Natural killer cell treated with Interleukin-12 subunit alpha and Interleukin-12 subunit beta and Interleukin-15 and Interleukin-18, amount 100 ng/mL, for 72 hours (primary cell): ENCODE measurements at places on chromosomes 12 and 14.

- no peak for DNase-seq
Observed at GRCh38 chr14:23694949-23695663, 58.9 kb downstream of the DHRS2 start.

- peak; percentile 69 for DNase-seq
Observed at GRCh38 chr14:68663385-68664076, 129.3 kb downstream of the ZFP36L1 start.

DNA sequence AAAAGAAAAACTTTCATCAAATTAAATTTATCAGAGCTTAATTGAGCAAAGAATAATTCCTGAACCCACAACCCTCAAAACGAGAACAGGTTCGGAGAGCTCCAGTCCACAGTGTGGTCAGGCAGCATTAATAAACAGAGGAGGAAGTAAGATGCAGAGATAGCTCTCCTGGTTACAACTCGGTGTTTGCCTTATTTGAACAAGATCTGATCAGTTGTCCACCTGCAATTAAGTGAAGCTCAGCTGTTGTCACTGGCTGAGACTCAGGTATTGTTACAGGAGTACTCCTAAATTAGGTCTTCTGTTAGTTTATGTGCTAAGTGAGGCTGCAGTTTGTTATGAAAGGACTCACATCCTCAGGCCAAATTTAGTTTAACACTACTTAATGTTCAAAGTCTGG, 451.4 kb upstream of the PDE3A start:
- DNase-seq = no peak

DNA sequence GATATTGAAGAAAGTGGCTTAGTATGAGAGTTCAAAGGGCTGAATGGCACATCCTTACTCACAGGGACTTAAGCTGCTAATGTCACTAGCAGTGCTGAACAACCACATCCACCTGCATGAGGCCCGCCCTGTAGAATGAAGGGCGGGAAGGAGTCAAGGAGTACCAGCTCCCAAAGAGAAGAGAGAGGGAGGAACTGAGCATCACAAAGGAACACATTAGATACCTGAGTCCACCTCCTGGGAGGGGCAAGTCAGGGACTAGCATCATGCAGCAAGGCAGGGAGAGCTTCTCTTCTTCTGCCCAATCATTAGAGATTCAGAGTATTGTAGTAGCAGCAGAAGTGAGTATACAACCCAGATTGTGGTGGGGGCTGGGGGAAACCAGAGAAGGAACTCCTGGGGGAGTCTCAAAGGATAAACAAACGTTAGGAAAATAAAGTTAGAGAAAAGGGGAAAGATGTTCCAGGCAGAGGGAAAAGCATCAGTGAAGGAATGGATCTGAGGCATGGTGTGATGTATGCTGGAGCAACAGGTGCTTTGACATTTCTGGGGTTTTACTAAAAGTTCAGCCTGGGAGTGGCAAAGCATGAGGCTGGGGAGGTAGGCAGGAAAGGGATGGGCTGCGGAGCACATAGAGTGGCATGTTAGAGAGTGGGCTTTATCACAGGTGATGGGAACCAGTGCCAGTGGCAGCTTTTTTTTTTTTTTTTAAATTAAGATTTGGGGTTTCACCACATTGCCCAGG, 21.0 kb upstream of the GRIP1 start:
- no peak for DNase-seq

DNA sequence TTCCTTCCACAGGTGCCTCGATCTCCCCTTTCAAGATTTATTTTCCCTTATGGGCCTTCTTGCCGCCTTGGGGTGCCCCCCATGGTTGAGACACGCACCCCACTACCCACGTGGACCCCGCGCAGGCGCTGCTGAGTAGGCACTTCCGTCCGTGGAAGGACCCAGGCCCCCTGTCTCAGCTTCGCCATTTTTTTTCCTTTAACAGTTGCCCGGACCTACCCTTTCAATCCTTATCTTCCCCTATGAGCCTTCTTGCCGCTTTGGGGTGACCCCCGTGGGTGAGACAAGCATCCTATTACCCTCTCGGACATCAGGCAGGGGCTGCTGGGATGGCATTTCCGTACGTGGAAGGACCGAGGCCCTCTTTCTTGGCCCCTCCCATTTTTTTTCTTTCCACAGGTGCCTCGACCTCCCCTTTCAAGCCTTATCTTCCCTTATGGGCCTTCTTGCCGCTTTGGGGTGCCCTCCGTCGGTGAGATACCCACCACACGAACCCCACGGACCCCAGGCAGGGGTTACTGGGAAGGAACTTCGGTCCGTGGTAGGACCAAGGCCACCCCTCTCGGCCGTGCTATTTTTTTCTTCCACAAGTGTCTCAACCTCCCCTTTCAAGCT, 268.2 kb downstream of the ALG10 start:
- peak; percentile 54 for DNase-seq

DNA sequence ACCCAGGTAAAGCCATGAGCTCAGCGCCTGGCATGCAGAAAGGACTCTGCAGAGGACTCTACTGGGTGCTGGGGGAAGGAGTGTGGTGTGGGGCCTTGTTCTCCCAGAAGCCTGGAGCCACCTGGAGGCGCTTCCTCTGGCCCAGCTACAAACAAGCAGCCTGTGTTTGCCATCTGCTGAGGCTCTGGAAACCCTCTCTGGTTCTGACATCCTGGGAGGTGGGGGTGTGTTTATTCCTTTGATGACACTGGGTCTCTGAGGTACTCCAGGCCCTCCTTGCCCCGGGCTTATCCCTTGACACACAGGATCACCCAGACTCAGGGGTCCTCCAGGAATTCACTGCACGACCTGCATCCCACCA, 44.9 kb downstream of the RNF34 start:
- DNase-seq = no peak

DNA sequence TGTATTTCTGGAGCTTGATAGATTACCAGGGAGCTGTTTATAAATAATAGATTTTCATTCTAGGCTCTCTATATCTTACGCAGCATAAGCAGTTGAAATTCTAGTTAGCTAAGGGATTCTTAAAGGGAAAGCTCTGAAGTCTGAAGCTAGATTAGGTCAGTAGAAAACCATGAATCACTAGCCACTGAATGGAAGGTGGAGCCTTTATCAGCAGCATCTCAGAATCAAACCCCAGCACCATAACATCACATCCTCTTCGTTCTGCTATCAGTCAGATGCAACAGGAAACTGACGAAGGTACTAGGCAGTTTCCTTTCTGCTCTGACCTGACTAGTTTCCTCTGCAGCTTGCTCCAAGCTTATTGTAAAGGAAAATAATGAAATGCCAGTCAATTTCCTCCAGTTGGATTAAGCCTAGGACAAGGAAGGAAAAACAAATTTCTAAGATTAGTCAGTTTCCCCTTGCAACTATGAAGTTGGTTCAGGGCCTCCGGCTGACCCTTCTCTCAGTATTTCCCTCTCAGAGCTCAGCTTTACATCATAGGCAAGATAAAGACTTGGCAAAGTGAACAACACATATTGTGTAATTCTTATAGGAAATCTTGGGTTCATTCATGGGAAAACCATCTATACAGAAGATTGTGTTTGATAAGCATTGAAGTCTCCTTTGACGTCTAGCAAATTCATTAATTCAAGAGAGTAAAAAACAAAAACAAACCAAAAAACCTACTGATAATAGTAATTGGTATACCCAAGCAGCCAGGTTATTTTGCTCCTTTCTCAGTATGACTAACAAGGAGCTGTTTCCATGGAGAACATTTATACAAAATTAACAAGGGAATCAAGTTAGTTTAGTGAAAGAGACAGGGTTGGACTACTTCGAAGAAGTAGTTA, 43.4 kb upstream of the CFAP54 start:
- peak; percentile 78 for DNase-seq

- DNase-seq = no peak
Observed at GRCh38 chr14:61876362-61877034, 114.3 kb downstream of the SNAPC1 start.

GRCh38 chr12:104569346-104570173, 112.8 kb downstream of the CHST11 start:
- peak; percentile 93 for DNase-seq

GRCh38 chr12:15886372-15887042, 4.3 kb downstream of the STRAP start:
- DNase-seq = no peak

DNA sequence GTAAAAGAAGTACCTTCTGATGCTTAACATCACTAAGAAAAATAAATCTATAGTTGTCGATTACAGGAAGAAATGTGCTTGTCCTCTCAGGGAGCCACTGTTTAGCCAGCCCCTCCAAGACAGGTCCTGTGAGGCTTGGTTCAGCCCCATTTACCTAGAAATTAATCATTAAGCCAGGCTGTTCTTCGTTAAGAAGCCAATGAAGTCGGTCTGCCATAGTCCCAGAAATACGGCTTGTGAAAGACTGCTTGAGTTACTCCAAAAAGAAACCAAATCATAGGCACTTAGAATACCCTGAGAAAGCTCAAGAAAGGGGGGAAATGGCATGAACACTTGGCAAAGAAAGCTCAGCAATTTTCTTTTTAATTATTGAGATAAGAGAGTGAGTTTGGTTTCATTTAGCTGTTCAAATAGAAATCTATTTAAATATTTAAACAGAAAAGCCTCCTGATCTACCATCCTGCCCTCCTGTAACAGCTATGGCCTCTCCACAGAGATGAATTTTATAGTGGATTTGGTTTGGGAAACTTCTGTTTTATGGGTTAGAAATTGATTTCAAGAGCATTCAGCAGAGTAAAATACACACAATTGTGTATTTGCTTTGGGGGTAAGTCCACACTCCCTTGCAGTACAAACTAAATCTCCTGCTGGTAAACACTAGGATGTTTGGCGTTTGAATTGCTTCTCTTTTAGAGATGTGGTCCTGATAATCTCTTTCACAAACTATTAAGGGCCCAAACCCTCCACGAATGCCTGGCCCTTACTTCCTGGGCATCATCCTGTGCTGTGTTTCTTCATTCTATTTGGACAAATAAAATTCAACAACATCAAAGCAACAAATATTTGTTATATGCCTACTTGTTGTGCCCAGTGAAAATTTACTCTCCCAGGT, 234.4 kb downstream of the SEC23A start:
- DNase-seq = no peak

DNA sequence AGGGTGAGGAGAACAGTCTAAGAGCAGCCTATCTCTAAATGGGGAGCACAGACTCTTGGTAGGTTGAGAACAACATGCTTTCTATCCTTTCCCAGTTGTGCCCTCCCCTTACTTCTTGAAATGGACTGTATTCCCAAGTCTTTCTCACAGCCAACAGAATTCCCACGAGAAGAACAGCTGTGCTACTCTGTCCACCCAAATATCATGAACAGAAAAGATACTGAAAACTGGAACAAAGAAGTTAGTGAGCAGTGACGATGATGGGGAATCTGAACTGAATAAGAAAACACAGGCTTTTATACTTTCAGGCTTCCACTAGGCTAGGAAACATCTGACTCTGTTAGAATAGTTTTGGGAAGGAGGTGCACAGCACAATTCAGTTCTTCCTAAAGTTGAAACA, 3.4 kb downstream of the NACA start:
- DNase-seq = no peak

DNA sequence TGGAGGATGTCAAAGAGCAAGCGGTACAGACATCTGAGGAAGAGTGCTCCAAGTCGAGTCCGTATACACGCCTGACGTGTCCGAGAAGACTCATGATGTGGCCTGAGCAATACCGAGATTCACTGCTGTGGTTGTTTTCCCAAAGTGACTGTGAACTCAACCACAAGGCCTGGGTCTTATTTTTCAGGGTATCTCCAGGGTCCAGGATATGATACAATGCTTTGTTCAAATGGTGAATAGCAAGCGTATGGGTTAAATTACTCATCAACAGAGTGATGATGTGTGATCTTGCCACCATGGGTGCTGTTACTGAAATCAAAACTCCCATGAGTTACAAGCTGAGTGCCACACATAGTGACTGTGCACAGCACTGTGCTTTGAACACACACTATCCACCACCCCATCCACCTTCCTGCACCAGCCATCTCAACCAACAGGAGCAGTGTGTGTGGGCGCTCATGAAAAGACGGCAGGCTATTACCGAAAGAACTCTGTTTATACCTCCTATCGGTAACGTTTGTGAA, 109.6 kb downstream of the BCAT1 start:
- peak; percentile 84 for DNase-seq

GRCh38 chr12:93653712-93654111, 23.5 kb upstream of the CRADD start:
- DNase-seq = no peak

DNA sequence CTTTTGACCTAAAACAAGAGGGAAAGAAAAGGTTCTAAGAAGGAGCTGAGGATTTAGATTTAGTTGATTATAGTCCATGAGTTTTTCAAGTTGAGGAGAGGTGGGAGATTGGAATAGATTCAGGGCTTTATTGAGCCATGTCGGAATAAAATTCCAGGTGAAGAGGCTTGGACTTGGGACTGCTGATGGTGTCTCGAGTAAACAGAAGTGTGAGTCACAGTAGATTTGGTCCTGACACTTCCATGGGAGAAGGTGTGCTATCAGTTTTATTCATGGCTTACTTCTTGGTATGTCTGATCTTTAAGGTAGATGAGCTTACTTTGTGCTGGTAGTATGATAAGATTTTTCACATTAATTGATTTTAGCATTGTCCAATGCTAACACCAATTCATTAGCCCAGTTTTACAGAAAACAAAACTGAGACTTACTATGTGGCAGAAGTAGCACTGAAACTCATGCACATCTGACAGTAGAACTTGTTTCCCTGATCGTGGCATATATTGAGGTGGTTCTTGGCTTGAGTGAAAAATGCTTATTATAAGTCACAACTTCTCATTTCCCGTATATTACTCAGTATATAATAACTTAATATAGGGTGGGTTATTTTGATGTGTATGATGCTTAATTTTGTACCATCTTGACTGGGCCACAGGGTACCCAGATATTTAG, 172.4 kb upstream of the IGF1 start:
- no peak for DNase-seq

DNA sequence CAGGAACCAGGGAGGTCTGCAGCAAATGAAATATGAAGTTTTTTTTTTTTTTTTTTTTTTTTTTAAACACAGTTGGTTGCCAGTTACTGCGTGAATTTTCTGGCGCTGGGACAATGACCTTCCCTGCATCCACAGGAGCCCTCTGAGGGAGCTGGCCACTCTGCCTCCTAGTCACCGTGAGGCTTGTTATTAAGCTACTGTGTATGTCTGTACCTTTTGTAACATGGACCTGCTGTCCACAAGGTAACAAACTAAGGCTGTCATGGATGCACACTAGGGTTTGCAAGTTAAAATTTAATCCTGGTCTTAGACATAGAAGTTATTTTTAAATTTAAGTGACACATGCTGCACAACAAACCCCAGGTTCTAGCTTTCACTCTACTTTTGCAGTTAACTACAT, 211.0 kb downstream of the SSPN start:
- no peak for DNase-seq

GRCh38 chr14:33589334-33589733, 361.5 kb downstream of the EGLN3 start:
- DNase-seq = no peak

- DNase-seq = no peak
Observed at GRCh38 chr14:32940066-32940651, 1.5 kb downstream of the NPAS3 start.

DNA sequence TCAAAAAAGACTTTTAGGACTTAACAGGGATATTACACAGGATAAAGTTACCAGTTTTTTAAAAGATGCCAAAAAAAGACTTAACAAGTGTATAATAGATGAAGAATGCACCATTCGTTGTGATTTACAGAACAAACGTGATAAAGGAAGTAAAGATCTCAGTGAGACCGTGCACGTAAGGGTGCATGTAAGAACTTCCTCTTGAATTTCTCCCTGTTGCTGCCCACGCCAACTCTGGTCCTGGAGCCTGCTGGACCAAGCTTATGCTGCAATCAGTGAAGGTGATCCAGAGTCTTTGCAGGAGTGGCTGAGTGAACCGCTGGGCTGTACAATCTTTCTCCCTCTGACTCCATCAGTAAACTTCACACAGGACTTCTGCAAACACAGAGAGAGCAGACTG, 593.7 kb downstream of the TMEM121 start:
- no peak for DNase-seq
